Stimulated activated naive CD8-positive, alpha-beta T cell treated with anti-CD3 and anti-CD28 coated beads, Interleukin-15, Interleukin-2, amounts not matched to agents 100 U/mL and 50 U/mL, for 24 hours (primary cell): ENCODE measurements at places on chromosomes 2 and 18.

GRCh38 chr2:8605351-8606065 is 76.3 kb upstream of the ID2 start:
- DNase-seq: no peak

GRCh38 chr2:205827809-205828365 is 145.6 kb downstream of the NRP2 start:
- DNase-seq: no peak

DNA sequence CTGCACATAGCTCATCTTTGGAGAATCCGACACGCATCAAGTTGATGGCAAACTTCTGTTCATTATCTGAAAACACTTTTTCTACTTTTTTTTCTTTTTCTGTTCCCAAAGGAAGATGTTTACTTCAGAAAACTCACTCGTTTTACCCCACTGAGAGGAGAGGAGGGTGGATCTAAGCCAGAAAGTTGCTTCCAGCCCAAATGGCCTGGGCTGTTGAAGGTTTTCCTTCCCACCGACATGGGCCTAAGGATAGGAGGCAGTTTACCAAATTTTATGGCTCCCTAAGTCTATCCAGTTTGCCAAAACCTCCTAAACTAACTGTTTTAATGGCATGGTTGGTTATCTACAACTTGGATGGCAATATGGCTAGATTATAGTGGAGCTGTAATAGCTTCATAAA is 70.4 kb downstream of the DDX1 start:
- no peak for DNase-seq

GRCh38 chr2:28161466-28161865 is 231.2 kb upstream of the FOSL2 start:
- no peak for DNase-seq

DNA sequence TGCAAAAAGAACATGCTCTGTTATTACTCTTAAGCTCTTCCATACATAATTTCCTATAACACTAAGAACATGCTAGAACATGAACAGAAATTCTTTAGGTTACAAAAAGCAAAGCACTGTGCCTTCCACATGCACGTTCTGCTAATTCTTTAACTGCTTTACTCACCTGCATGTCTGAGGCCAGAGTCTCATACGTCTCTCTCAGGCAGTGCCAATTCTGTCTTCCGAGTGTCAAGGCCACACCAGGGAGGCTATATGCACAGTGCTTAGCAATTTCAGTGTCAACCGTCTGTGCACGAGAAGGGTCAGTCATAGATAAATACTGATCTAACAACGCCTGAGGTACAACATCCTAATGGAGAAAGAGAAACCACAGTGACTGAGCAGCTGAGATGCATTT is 55.1 kb downstream of the PPP4R1 start:
- no peak for DNase-seq

GRCh38 chr2:217065695-217066405 is 206.0 kb upstream of the TNP1 start:
- DNase-seq: no peak
